ENCODE measurements at places on chromosomes 7 and 10.

GRCh38 chr10:5038101-5038500, 34.4 kb upstream of the AKR1C2 start:
- no peak for DNase-seq

DNA sequence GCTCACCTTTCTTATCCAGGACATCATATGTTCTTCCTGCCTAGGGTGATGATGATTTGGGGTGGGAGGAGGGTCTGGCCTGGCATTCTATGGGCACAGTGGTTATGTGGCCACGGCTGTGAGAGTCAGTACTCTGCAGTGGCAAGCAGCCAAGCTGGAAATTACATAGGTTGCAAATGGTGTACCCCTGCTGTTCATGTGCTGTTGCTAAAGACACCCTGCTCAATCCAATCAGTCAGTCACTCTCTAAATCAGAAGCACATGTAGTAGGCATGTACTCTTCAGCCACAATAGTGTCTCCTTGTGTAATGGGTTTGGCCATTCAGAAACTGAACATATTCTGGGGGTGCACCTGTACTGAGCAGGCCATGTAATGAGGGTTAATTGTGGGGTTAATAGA, 449.1 kb upstream of the ANKRD30A start:
- DNase-seq, result no peak

DNA sequence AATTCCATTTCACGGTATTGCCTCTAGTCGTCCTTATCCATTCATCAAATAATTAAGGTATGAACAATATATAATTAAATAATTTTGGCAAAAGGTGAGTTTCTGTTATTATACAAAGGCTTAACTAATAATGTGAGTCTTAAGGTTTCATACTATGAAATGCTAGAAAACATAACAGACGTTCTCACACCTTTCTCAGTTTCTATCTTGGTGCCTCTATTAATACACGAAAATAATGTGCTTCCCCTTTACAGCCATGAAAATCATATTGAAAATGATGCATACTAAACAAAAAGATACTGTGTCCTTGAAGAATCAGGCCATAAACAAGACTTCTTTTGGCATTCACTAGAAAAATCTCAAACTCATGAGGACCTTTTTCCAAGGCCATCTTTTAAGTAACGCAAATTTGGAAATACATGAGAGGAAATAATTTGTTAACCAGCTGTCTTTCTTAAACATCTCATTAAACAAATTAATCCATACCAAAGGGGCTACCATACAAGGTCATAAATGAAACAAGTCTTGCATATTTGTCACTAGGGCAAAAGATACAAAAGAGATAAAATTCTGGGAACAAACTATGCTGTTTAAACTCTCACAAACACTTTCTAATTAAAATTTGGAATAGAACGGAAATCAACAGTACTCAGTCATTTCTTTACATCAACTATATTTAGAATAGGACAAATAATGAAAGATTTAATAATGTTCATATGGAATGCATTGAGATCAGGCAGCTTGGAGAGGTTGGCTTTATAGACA, 53.9 kb upstream of the CAV2 start:
- no peak for DNase-seq

GRCh38 chr7:31059551-31059950, 7.4 kb downstream of the ADCYAP1R1 start:
- DNase-seq, result no peak

- no peak for DNase-seq
Observed at GRCh38 chr7:27191833-27192545, 7.0 kb upstream of the HOXA11 start.

- no peak for DNase-seq
Observed at GRCh38 chr7:36387435-36388231, 2.0 kb upstream of the ANLN start.

DNA sequence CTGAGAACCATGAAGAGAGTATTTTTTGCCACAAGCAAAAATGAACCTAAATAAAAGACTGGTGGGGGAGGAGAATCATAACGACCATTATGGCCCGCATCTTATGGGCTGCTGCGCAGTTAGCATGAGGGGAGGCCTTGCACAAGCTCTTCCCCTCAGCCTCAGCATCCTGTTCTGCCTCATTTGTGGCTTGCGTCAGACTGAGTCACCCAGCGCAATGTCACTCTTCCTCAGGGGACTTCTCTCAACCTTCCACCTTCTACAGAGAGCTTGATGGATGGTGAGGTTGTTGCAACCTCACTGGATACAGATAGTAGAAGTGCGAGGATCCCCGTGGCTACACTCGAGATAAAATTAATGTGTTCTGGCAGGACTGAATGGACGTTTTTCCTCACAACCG, 16.8 kb upstream of the GPR15LG start:
- no peak for DNase-seq

DNA sequence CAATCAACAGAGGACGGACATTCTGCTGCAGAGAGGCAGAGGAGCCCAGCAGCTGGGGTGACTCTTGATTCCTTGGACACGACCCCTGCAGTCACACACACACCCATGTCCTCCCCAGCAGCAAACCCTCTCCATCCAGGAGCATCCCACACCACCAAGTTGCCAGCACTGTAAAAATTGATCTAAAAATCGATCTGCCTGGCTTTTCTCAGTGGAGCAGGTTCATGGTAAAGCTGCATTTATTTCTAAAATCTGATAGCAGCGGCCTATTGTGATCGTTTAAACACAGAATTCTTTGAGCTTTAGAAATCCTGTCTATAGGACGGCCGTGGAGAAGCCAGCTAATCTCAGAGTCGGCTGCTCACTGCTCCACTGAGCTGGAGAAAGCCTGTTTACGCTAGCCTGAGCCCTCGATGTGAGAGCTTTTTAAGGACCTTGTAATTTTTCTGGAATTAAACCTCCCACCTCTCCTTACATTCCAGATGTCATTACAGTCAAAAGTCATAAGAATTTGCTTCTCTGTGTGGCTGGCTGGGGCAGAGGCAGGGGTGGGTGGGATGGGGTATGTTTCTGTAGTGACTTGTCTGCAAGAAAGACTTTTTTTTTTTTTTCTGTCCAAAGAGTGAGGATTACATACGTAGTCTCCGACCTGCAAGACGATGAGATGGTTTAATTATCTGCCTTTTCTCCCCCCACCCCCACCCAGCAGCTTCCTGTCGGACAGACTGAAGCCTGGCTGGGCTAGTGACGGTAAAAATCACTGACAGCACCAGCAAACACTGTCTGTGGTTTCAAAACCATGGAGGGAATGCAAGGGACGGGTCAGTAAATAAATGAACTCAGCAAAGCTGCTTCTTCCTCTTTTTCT, 31.6 kb downstream of the TRIM8 start:
- peak; percentile 26 for DNase-seq

DNA sequence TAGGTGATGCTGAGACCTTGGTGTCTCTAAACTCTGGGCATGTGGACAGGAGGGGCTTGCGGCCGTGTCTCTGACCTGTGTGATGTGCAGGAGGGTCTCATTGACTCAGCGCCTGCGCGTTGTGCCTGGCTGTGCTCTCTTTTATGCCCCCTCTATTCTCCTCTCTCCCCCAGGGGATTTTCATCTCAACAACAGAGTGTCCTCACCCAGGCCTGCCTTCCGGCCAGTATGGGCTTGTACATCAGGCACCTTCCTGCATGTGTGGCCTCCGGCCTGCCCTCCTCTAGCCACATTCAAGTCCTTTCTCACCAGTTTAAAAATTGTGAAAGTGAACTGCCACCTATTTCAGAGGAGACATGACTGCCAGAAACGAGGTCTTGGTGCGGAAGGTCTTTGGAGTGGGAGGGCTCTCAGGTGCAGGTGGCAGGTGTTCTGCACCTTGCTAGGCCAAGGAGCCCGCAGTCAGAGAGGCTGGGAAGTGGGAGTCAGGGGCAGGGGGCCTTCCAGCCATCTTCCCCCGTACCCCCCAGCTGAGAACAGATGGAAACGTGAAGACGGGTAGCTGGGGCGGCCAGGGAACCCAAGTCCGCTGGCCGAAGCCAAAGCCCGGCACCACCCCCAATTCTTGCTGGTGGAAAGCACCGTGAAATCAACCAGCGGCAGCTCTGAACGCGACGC, 531 bp upstream of the INTS15 start:
- DNase-seq, result no peak

DNA sequence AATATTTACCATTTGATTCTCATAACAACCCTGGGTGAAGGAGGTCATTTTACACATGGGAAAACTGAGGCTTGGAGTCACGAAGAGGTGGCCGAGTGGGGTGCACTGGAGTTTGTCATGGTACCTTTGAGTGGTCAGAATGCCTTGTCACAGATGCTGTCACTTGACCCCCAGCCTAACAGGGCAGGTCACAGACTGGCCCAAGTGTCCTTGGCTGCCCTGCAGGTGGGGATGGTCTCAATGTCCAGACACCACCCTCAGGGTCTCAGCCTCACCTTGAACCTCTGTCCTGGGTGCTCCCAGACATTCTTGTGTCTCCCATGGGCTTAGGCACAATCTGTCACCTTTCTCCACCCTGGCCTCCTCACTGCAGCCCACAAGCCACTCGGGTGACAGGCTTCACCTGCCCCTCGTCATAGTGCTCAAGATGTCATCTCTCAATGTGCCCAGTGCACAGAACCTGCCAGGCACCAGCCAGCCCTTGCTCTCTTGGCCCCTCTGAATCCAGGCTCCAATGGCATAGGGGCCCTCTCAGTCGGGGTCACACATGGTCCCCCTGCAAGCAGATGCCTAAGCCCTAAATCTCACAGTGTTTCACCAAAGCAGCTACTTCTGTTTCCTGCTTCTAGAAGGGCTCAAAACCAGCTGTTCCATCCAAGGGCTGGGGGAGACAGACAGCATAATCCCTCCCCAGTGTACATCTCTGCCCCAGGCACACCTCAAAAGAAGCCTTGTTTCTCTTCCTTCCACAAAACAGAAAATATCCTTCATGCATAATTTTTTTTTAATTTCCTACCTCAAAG, 76.8 kb upstream of the NANOS1 start:
- no peak for DNase-seq

DNA sequence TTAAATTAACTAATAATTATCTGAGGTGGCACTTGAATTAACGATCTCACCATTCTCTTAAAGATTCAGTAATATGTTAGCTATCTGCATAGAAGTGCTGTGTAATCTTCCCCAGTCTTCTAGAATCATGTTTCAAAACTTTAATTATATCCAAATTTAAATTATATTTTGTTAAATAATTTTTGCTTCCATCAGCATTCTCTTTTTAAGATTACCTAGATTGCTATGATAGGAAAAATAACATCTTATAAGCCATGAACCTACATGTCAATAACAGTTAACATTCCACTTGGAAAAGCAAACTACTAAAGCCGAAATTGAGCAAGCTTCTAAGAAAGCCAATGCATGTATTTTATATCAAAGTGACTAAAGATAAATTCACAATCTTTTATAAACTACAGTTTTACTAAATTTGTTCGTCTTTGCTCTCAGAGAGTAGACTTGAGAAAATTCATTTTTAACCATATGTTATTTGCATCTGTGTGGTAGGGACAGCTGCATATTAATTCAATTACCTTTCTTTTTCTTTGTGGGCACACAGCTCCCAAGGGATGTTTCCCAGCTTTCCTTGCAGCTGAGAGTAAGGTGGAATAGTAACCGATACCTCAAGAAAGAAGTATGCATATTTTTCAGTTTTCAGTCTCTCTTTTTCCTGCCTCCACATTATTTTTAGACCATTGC, 105.4 kb upstream of the ABCB5 start:
- no peak for DNase-seq

DNA sequence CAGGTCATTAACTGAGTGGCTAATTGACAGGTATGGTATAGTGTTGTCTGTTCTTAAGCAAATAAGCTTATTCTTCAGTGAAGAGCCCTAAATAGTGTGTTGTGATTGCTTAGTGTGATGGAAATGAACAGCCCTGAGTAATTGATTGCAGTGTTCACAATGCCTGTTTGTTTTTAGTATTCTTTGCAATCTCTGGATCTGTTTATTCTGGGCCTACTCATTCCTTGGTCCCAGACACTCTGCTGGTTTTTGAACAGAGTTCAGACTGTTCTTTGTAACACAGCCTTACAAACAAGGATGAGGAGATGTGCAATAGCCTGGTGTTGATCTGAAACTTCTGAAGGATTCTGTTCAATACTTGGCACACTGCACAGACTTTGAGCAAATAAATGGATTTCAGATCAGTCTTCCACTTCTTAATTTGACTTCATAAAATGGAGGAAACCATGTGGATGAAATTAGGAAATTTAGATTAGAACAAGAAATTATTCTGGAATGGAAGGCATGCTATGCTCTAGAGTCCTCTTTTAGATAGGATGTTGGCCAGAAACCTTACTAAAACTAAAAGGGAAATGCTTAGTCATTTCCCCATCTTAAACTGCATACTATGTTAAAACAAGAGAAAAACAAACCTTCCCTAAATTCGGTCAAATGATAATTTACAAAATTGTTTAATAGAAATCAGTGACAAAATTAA, 444.2 kb upstream of the SEMA3D start:
- no peak for DNase-seq

- no peak for DNase-seq
Observed at GRCh38 chr10:78455811-78456210, 422.1 kb downstream of the RPS24 start.

- no peak for DNase-seq
Observed at GRCh38 chr10:125216861-125217260, 56.5 kb upstream of the CTBP2 start.

GRCh38 chr10:123848564-123849457, 42.8 kb downstream of the CPXM2 start:
- no peak for DNase-seq

DNA sequence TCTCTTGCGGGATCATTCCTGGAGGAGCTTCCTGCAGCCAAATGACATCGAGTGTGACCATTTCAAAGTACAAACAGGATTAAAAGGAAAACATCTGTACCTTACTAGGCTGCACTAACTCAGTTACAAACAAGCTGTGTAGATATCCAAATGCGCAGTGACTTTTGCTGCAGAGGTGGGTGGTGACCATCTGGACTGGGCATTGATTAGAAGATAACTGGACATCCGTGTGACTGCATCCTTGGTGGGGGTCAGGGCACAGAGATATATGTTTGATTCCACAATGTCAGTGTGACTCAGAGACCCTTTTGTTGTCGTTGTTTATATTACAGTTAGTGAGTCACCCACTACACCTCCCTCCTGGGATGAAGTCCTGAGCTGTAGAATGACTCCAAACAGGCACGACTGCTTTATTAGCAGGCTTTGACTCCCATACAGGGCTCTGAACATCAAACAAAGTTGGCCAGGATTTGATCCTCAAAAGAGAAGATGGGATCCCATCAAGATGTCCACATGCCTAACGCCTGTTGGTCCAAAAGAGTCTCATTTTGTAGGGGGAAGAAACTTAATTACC, 56.7 kb upstream of the SDK1 start:
- DNase-seq, result no peak

DNA sequence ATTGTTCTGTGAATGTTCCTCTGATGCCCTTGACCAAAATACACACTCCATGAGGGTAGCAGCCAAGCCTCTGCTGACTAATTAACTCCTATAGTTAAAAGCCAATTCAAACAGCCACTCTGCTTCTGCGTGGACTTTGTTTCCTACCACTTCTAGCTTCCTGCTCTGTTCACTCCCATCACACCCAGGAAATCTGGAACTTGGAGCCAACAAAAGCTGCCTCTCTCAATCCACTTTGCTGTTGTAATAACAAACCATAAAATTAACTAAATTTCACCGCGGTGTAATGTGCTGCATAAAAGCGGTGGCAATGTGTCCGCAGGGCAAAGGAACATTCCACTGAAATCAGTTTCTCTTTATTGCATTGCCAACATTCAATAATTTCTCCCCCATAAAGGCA, 239.5 kb downstream of the PLXNA4 start:
- no peak for DNase-seq

- DNase-seq, result no peak
Observed at GRCh38 chr7:150668472-150668911, 17.0 kb upstream of the GIMAP2 start.

- DNase-seq, result no peak
Observed at GRCh38 chr10:27618036-27618615, 114.0 kb downstream of the RAB18 start.

- no peak for DNase-seq
Observed at GRCh38 chr7:43756368-43757072, 2.0 kb upstream of the BLVRA start.

- DNase-seq, result no peak
Observed at GRCh38 chr10:134247-135131, 766 bp upstream of the ZMYND11 start.
